CD4-positive, alpha-beta T cell treated with Interleukin-17A for 1 hour (primary cell): ENCODE measurements at places on chromosomes 6 and 20.
A peak's percentile ranks its signal among the peaks of the same experiment; 100 is the strongest.

DNA sequence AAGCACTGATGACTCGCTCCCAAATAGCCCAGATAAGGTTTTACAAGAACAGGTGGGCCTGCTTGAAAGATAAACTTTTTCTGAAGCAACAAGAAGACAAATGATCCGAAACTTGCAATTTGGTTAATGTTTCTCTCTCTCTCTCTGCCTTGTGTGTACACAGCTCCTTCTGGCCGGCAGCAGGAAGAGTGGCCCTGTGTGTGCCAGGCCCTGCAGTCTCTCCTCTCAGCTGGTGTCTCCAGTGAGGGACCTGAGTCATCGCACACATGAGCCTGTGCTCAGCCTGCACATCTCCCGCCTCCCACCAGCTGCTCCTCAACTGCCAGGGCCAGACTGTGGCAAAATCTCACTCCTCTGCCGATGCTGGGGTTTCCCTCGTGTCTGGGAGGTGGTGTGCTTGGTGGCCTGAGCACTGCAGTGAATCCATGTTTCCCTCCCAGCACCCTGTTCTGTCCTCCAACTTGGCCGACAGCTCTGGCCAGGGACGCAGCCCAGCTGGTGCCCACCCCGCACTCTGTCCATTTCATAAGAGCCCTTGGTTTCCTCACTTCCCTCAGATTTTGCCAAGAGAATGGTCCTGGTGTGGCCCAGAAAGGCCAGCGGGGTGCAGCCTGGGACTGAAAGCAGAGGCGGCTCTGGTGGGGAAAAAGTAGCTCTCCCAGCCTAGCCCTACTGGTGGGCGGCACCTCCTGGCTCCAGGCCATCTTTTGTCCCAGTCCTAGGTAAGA, 49.4 kb downstream of the ERMARD start:
- no peak for DNase-seq

DNA sequence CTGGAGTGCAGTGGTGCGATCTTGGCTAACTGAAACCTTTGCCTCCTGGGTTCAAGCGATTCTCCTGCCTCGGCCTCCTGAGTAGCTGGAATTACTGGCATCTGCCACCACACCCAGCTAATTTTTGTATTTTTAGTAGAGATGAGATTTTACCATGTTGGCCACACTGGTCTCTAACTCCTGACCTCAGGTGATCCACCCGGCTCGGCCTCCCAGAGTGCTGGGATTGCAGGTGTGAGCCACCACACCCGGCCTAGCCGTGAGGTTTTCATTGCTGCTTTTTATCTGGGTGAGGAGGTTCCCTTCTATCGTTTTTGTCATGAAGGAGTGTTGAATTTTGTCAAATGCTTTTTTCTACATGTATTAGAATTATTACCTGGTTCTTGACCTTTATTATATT, 23.9 kb downstream of the SRC start:
- DNase-seq, result no peak

DNA sequence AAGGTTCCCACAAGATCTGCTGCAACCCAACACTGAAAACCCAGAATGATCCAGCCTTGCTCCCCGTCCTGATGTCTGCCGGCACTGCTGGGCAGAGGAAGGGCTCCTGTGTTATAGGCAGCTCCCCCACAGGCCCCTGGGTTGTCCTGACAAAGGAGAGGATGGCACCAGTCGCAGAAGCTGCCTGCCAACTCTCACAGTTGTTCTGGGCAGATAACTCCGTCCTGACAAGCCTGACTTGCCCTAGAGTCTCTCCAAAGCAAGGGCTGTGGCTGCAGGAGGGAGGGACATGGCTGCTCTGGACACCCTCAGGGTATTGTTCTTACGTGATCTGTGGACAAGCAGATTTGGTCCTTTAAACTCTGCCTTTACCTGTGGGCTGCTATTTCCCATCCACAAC, 243.8 kb downstream of the CDH26 start:
- no peak for DNase-seq

DNA sequence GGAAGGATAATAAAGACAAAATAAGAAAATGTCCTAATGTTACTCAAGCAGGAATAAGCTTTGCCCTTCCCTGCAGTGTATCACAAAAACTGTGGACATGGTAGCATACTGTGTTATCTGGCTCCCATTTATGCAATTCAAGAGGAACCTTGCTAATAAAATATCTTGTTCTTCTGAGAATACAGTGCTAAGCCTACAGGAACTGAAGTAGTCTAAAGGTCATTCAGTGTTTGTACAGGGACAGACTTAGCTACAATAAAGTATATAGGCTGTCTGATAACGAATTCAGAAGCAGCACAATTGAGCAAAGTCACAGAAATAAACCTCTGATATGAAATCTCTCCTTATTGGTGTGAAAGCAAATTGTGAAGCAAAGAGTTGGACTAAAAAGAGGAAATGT, 59.6 kb upstream of the SDHAF4 start:
- DNase-seq, result no peak

DNA sequence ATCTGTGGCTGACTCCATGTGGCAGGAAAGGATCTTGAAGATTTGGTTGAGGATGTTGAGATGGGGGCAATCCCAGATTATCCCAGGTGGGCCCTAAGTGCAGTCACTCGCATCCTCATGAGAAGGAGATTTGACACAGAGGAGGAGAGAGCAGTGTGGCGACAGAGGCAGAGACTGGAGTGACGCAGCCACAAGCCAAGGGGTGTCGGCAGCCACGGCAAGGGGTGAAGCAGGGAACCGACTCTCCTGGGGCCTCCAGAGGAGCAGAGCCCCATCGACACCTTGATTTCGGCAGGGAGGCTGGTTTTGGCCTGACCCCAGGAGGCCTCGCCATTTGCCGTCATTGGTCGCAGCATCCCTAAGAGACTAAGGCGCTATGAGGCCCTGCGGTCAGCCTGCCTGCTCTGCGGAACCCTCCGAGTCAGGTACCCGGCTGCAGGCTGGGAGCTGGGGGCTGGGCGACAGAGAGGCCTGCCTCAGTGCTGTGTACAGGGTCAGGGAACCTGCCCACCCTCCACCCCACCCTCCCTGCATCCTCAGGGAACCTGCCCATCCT, 12.5 kb downstream of the EEF1A2 start:
- DNase-seq, result no peak

- no peak for DNase-seq
Observed at GRCh38 chr6:34982424-34982852, 93.4 kb downstream of the ANKS1A start.

DNA sequence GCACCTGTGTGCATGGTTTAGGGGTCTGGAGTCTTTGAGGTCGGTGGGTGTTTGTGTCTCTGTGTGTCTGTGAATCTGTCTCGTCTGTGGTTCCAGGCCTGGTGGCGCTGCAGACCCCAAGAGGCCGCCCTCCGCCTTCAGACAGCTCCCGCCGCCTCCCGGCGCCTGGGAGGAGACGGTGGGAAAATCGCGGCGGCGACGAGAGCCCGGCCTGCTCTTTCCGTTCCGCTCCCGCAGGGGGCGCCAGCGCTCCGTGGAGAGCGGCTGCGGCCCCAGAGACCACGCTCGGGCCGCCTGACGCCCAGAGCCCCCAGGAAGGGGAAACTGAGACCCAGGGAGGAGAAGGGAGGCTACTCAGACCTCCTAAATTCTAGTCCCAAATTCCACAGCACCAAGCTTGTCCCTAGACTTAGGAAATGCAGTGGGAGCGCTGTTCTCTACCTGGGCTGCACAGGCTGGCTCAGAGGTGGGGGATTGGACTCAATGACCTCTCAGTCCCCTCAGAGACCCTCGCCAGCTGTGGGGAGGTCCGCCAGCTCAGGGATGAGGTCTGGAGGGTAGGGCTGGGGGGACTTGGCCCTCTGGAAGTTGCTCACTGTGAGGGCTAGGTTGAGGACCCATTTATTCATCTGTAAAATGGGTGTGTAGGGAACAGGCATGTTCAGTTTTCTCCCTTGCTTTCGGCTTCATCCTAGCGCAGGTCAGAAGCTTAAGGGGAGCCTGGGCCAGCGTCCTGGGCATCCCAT, 36.9 kb upstream of the BLCAP start:
- peak; percentile 31 for DNase-seq
